ENCODE measurements at places on chromosomes 2 and 18.

DNA sequence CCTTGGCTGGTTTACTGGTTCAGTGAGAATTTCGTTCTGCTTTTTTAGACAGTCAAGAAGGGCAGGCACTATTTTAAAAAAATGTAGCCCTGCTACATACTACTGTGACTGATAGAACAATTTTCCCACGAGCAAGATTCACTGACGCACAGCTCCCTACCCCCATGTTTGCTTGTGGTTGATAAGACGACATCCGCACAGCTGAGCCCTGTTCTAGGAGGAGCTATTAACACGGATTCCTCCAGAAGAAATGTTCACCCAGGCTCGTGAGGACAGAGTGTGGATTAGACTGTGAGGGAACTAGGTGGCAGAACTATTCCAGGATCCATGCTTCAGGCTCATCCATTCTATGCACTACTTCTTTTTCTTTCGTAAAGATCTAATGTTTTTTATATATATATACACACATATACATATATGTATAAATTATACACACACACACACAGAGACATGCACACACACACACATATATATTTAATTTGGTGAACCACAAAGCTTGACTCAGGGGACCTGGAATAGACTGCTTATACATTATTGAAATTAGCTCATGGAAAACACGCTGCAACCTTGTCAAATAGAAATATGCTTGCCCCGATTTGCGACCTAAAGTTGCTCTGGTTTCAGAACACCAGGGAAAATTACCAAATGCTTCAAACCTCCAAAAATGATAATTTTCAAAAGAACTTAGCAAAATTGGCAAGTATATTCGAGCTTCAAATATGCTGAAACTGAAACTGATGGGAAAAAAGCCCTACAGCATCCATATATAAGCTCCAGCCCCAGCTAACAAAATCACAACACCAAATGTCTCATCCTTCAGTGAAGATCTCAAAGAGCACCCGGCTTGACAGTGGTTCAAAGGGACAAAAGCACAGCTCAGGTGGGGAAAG lies 370.4 kb downstream of the SOCS6 start:
- DNase-seq, result no peak

DNA sequence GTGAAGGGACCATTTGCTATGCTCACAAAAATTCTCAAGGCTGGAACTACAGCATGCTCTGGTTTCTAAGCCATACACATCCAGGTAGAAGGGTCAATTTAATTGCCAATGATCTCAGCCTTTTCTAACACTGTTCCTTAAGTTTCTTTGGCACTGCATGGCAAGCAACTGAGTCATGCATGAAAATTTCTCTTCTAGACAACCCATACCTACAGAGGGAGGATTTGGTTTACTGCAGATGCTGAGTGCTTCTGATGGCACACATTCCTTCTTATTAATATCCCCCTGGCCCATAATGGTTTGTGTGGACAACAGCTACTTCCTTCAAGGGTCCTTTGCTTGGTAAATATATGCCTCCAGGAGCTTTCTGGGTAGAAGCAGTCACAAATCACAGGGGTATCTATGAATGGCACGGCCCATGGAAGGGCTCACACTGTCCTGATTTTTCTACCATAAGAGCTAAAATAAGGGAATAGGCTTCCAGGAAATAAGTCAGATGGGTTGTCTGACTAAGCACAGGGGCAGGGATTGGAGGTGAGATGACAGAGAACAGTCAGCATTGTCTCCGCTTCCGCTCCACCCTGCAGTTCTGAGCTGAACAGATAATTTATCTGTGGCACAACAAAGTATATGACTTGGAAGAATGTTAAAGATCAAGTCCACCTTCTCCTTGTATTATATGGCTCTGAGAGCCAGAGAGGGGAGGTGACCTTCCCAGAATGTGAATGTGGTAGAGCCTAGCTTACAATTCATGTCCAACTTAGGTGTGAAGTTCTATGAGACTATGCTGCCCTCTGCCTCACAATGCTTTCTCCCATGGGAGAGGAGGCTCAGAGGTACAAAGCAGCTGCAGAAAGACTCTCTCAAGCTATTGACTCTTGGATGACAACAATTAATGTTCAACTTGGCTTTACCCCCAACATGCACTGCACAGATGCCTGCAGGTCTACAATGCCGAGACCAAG lies 199.2 kb upstream of the TNP1 start:
- no peak for DNase-seq

- no peak for DNase-seq
Measured at GRCh38 chr18:69686861-69687260, 260.8 kb downstream of the CD226 start.

DNA sequence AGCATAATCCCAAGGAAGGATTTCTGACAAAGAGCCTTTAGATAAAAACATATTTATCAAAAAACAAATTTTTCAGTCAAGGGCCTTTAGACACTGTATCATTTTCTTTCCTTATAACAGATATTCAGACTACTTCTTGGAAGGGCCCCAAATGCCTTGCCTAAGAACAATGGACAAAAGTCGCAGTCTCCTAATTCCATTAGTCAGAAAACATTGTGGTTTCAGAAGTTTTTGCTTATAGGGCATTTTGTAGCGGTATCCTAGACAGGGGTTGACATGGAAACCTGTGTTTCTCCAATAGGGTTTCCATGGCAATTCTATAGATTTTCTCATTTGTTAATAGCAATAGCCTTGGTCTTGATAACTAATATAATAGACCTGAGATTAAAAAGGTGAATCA lies 36.7 kb upstream of the AGPS start:
- no peak for DNase-seq

- DNase-seq, result no peak
Measured at GRCh38 chr18:78582898-78583738, 396.5 kb upstream of the SALL3 start.

Measured in stimulated activated effector memory CD8-positive, alpha-beta T cell treated with anti-CD3 and anti-CD28 coated beads, Interleukin-12 subunit alpha, Interleukin-12 subunit beta, amount 100 ng/mL, for 72 hours (primary cell).